Keratinocyte (primary cell): ENCODE measurements at places on chromosomes 2 and 18. TPM values are rescaled to one million over a fixed set of nuclear protein-coding genes. Genes with fewer than 3 reads are reported as not detected.

UGT1A9 gene
- polyA plus RNA-seq: not detected in 3 replicates

GALNT13 gene
- polyA plus RNA-seq: 0.03 TPM in 1 of 3 replicates, not detected in the others

EPC2 gene
- polyA plus RNA-seq: 9.4 to 13.1 TPM (median 9.6 TPM) in 3 replicates

PPP1R1C gene
- polyA plus RNA-seq: 3.0 to 4.3 TPM (median 3.1 TPM) in 3 replicates

RAB6C gene
- 0.02 TPM in 1 of 3 replicates, not detected in the others for polyA plus RNA-seq

EMILIN1 gene
- 0.01 to 0.06 TPM (median 0.03 TPM) in 3 replicates for polyA plus RNA-seq

ACTG2 gene
- polyA plus RNA-seq: 0.12 to 0.18 TPM in 2 of 3 replicates, not detected in the other

KCNG2 gene
- polyA plus RNA-seq: not detected in 3 replicates

CASP10 gene
- 5.0 to 7.1 TPM (median 6.6 TPM) in 3 replicates for polyA plus RNA-seq

SPHKAP gene
- not detected in 3 replicates for polyA plus RNA-seq

ASXL2 gene
- polyA plus RNA-seq: 8.9 to 18.1 TPM (median 12.5 TPM) in 3 replicates

ZNF521 gene
- polyA plus RNA-seq: 0.02 to 0.09 TPM (median 0.07 TPM) in 3 replicates

PLCL1 gene
- polyA plus RNA-seq: 0.01 TPM in 2 of 3 replicates, not detected in the other

G6PC2 gene
- not detected in 3 replicates for polyA plus RNA-seq

BMPR2 gene
- polyA plus RNA-seq: 28.2 to 37.9 TPM (median 31.9 TPM) in 3 replicates

REG3G gene
- not detected in 3 replicates for polyA plus RNA-seq

GAL3ST2 gene
- polyA plus RNA-seq: 0.05 TPM in 1 of 3 replicates, not detected in the others

BMP10 gene
- polyA plus RNA-seq: 0.05 TPM in 1 of 3 replicates, not detected in the others

SALL3 gene
- polyA plus RNA-seq: not detected in 3 replicates
